ENCODE measurements at places on chromosomes 2 and 18.

DNA sequence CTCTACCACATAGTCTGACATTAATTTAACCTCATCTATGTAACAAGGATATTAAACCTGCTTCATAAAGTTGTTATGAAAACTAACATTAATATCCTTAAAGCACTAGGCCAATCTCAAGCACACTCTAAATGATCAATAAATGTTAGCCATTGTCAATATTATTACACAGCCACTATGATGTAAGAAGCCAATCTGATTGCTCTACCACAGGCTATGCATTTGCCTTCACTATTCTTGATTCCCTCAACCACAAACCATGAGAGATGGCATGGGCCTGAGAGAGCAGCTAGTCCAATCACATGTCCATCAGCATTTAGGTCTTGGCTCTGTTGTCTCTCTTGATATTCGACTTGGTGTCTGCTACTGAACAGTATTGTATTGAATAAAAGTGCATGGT lies 4.2 kb downstream of the SLC25A12 start:
- no peak for DNase-seq

DNA sequence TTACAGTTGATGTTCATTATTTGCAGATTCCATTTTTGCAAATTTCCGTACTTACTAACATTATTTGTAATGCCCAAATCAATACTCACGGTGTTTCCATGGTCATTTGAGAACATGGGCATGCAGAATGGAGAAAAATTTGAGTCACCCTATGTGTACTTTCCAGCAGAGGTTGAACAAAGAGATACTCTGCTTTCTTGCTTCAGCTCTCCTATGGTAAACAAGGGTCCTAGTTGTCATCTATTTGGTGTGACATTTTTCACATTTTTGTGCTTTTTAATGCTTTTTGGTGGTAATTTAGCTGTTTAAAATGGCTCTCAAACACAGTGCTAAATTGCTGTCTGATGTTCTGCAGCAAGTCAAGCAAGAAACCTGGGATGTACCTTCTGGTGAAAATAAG lies 444.4 kb upstream of the CELF4 start:
- no peak for DNase-seq

- no peak for DNase-seq
Observed at GRCh38 chr2:201006704-201007103, 43.2 kb upstream of the ORC2 start.

DNA sequence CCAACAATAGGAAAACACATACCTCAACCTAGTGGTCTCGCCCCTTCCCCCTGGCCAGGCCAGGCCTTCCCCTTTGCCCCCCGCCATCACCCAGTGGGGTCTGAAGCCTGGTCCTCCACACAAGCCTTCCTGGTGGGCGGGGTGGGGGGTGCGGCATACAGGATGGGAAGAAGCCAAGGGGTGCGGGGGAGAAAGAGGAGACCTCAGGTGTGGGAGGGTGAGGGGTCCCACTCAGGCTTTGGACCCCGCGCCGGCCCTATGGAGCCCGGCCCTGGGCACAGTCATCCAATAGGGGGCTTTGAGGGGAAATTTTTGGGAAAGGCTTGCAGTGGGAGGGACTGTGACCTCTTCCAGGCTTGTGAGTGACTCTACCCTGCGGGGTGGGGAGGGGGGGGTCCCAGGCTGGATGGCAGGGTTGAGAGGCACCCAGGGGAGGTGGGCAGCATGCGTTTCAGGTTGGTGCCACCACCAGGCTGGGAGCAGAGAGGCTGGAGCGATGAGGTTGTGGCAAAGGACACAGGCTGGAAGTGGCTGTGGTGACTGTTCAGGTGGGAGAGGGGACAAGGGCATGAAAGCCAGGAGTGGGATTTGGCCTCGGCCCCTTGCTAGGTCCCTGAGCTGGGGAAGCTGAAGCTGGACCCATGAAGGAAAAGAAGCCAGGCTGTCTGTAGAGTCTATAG lies 1.3 kb downstream of the SLC66A3 start:
- DNase-seq, result no peak

GRCh38 chr18:11293794-11294193 lies 144.4 kb upstream of the PIEZO2 start:
- DNase-seq, result no peak

DNA sequence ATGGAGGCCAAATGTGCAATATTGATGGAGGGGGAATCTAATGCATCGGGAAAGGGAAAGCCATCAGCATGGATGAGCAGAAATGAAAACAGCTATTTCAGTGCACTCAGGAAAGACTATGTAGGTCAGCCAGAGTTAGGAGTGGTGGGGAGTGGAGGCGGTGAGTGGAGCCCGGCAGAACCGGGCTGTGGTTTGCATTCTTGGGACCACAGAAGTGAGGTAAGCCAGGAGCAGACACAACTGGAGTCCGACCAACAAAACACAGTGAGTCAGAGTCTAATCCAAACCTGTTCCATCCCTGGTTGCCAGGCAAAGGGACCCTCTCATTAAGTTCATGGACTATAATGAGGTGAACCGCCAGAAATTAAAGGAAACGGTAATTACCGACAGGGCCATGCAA lies 61.1 kb upstream of the RAB12 start:
- DNase-seq, result no peak

DNA sequence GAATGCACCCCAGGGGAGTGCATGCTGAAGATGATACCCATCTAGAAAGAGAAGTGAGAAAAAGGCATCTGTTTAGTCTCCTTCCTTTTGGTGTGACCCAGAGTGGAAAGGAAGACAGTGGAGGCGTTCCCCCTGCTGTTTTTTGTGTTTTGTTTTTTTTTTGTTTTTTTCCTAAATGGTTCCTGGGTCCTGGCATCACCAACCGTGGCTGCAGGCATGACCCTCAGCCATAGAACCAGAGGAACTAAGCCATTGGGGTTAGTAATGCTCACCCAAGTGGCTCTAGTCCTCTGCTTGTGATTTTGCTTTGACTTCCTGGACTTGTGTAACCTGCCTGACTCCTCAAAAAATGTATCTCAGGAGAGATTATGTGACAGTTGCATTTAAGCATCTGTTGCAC lies 451.3 kb downstream of the DCC start:
- no peak for DNase-seq

GRCh38 chr2:54597153-54597848 lies 126.2 kb upstream of the EML6 start:
- no peak for DNase-seq
